Upper lobe of right lung (tissue), 1 donor: ENCODE measurements at places on chromosomes 5 and 9. TPM values are rescaled to one million over a fixed set of nuclear protein-coding genes. Genes with fewer than 3 reads are reported as not detected.

Gene ANXA6
- total RNA-seq = 143 TPM

Gene DRD1
- 0.58 TPM for total RNA-seq

Gene SLC36A2
- total RNA-seq = not detected

Gene MAMDC2
- total RNA-seq = 72.0 TPM

- H3K36me3 ChIP-seq = no peaks in the 10 kb centered on the region
- no peak for DNase-seq
- H3K4me3 ChIP-seq = no peak overlapping the region
- no peaks in the 10 kb centered on the region for H3K27me3 ChIP-seq
Observed at GRCh38 chr9:70829591-70830265, 291.7 kb downstream of the TRPM3 start.

GRCh38 chr9:82247318-82247717 lies 258.7 kb downstream of the SPATA31D1 start:
- H3K4me3 ChIP-seq = no peak overlapping the region
- no peaks in the 10 kb centered on the region for H3K36me3 ChIP-seq
- no peak for DNase-seq
- no peak overlapping the region for H3K27ac ChIP-seq

GRCh38 chr5:27473307-27474046 lies 435.1 kb upstream of the CDH9 start:
- no peaks in the 10 kb centered on the region for H3K4me1 ChIP-seq
- H3K4me3 ChIP-seq = no peak overlapping the region
- no peak overlapping the region for H3K27ac ChIP-seq

DNA sequence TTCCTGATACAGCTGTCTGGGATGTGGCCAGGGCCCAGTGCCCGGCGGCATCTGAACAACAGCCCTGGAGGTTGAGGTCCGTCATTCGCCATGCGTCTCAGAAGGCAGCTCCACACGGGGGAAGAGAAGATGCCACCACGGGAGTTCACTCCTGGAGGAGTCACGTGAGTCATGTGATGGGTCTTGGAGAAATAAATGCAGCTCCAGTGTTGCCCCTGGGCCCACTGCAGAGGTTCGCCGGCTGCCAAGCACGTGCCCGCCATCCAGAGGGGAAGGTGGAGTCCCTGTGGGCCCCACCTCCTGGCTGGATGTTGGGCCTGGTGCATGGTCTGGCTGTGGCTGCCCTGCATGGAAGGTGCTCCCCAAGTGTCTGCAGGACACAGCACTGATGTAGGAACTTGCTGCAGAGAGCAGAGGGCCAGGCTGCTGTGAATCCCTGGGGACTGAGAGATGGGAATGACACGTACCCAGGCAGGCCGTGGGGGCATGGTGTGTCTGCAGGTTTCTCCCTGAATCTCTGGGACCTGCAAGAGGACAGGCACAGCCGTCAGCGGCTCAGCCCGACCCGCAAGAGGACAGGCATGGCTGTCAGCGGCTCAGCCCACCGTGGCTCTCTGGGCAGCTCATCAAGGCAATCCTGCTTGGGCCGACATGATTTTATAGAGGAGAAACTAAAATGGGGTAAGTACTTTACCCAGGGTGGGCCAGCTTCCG lies 418.3 kb upstream of the IRX4 start:
- H3K27ac ChIP-seq = no peak overlapping the region
- no peaks in the 10 kb centered on the region for H3K4me1 ChIP-seq
- H3K4me3 ChIP-seq = no peak overlapping the region

GRCh38 chr5:52799358-52799982 lies 11.8 kb downstream of the ITGA1 start:
- H3K27me3 ChIP-seq = no peaks in the 10 kb centered on the region
- peaks cover 62% of the 10 kb centered on the region for H3K4me1 ChIP-seq
- H3K27ac ChIP-seq = peak overlapping the region; percentile 88
- peak overlapping the region; percentile 79 for H3K4me3 ChIP-seq
- H3K36me3 ChIP-seq = peaks cover 9% of the 10 kb centered on the region
- peak; percentile 68 for DNase-seq

Gene PRRX2
- total RNA-seq = 1.1 TPM

- no peaks in the 10 kb centered on the region for H3K36me3 ChIP-seq
- peak; percentile 73 for DNase-seq
- H3K4me3 ChIP-seq = no peak overlapping the region
Observed at GRCh38 chr5:98816582-98817222, 43.2 kb downstream of the RGMB start.

GRCh38 chr9:130451004-130451390 lies 6.2 kb downstream of the ASS1 start:
- no peak for DNase-seq
- H3K36me3 ChIP-seq = no peaks in the 10 kb centered on the region
- peak overlapping the region; percentile 68 for H3K27ac ChIP-seq
- no peaks in the 10 kb centered on the region for H3K27me3 ChIP-seq
- H3K4me1 ChIP-seq = peaks cover 50% of the 10 kb centered on the region
- H3K4me3 ChIP-seq = no peak overlapping the region

Gene NCBP1
- 25.4 TPM for total RNA-seq

DNA sequence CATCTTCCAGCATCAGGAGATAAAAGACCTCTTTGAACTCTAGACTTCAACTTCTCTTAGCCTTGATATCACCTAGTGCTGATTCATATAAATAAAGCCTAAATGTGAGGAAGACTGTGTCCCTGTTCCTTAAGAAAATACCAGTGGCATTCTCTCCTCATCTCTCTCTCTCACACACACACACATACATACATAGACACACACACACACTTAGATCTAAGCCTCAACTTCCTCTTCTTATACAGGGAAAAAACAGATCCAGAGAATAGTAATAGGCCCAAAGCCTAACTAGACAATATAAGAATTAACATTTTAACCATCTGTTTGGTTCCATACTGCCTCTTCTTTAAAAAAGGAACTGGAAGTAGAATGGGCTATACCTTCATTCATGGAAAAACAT lies 195.3 kb upstream of the NR4A3 start:
- no peak overlapping the region for H3K27ac ChIP-seq
- no peaks in the 10 kb centered on the region for H3K4me1 ChIP-seq
- H3K27me3 ChIP-seq = no peaks in the 10 kb centered on the region
- no peak overlapping the region for H3K4me3 ChIP-seq

DNA sequence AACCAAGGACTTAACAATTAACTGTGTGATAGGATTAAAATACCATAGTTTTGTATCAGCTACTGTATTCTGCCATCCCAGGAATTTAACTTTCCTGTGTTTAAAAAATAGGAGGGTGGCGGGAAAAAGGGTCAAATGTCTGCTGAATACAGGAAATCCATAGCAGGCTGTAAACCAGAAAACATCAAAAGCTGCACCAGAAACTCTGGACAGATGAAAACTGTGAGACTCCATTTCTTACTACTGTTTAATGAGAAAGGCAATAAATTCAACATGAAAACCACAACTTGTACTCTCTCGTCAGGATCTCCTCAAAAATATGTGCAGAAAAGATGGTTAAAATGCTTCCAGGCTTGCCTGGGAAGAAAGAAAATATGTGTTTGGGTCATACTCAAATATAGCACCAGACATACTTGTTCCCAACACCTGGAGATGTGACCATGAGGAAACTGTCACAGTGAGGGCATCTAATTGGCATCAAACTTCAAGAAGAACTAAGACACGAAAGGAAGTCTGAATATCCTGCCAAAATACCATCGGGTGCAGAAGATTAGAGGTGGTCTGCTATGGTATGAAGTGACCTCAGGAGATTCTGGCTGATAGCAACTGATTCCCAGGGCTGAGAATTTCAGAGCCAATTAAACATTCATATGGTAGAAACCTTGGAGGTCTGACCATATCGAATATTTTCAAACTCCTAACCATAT lies 164.7 kb upstream of the TARS1 start:
- H3K4me1 ChIP-seq = no peaks in the 10 kb centered on the region
- DNase-seq = no peak
- no peaks in the 10 kb centered on the region for H3K27me3 ChIP-seq
- H3K4me3 ChIP-seq = no peak overlapping the region
- no peaks in the 10 kb centered on the region for H3K36me3 ChIP-seq
- no peak overlapping the region for H3K27ac ChIP-seq

Gene SLC6A7
- not detected for total RNA-seq

Gene CYLC2
- not detected for total RNA-seq

DNA sequence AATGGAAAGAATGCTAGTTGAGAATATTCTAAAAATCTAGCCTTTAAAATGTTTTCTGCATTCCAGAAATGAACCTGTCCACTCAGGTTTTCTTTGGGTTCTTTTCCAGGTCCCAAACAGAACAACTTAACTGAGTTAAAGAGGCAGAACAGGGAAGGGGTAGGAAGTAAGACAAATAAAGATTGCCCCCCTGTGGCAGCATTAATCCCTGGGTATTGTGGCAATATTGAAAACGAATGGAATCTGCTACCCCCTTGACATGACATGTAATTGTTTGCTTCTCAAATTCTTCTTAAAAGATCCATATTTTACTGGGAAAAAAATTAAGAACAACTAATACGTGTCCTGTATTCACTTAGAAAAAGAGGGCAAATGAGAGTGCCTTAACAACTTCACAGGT lies 9.3 kb upstream of the RBM22 start:
- no peak overlapping the region for H3K4me3 ChIP-seq
- peaks cover 81% of the 10 kb centered on the region for H3K36me3 ChIP-seq
- H3K27me3 ChIP-seq = no peaks in the 10 kb centered on the region
- no peak for DNase-seq
- no peaks in the 10 kb centered on the region for H3K4me1 ChIP-seq

DNA sequence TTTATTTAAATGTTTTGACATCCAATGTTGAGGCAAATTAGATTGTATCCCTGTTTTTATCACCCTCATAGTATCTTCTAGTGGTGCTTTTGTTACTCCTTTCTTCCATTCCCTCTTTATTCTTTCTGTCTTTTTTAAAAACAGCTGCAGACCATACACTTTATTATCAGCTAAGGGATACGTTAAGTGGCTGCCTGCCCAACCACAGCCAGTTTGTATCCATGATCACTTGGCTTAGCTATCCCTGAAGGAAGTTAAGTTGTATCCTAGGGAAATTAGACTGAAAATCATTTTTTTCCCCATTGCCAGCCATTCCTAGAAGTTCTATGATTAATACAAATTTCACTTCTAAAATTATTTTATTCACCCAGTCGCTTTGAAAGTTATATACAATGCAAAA lies 1032.7 kb downstream of the NR2F1-AS1 start:
- H3K27me3 ChIP-seq = no peaks in the 10 kb centered on the region
- no peak overlapping the region for H3K4me3 ChIP-seq
- no peak for DNase-seq
- H3K36me3 ChIP-seq = no peaks in the 10 kb centered on the region

- no peak for DNase-seq
- H3K4me1 ChIP-seq = no peaks in the 10 kb centered on the region
- H3K36me3 ChIP-seq = no peaks in the 10 kb centered on the region
- H3K27ac ChIP-seq = no peak overlapping the region
- no peak overlapping the region for H3K4me3 ChIP-seq
- H3K27me3 ChIP-seq = no peaks in the 10 kb centered on the region
Observed at GRCh38 chr9:20528253-20528652, 94.0 kb downstream of the MLLT3 start.

Gene FYB1
- total RNA-seq = 45.0 TPM

- no peaks in the 10 kb centered on the region for H3K4me1 ChIP-seq
- H3K27ac ChIP-seq = no peak overlapping the region
- no peaks in the 10 kb centered on the region for H3K36me3 ChIP-seq
- no peaks in the 10 kb centered on the region for H3K27me3 ChIP-seq
- DNase-seq = no peak
- no peak overlapping the region for H3K4me3 ChIP-seq
Observed at GRCh38 chr9:8337834-8338766, 538.5 kb upstream of the DMAC1 start.

Gene PHF24
- total RNA-seq = 0.23 TPM

DNA sequence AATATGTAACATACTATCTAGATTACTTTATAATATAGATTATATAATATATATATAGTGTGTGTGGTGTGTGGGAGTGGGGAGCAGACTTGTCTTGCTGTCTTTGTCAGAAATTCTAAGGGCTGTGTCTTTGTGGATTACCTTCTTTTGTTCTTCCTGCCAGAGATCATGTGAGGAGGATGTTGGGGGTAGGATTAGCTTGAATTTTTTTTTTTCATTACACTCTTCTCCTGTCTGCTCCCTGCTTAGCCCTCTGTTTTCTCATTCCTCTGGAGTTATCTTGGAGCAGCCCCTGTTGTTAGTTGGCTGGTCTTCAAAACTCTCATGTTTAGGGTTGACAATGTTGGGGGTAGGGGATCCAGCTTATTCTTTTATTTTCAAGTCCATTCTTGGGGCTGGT lies 21.0 kb upstream of the C9orf40 start:
- no peak for DNase-seq
- H3K4me3 ChIP-seq = no peak overlapping the region
- no peak overlapping the region for H3K27ac ChIP-seq
- H3K36me3 ChIP-seq = no peaks in the 10 kb centered on the region
- no peaks in the 10 kb centered on the region for H3K27me3 ChIP-seq

Gene MTAP
- 40.6 TPM for total RNA-seq

- no peak for DNase-seq
- H3K36me3 ChIP-seq = no peaks in the 10 kb centered on the region
- H3K27me3 ChIP-seq = no peaks in the 10 kb centered on the region
- no peak overlapping the region for H3K27ac ChIP-seq
Observed at GRCh38 chr9:108727580-108728111, 128.1 kb downstream of the ACTL7B start.

DNA sequence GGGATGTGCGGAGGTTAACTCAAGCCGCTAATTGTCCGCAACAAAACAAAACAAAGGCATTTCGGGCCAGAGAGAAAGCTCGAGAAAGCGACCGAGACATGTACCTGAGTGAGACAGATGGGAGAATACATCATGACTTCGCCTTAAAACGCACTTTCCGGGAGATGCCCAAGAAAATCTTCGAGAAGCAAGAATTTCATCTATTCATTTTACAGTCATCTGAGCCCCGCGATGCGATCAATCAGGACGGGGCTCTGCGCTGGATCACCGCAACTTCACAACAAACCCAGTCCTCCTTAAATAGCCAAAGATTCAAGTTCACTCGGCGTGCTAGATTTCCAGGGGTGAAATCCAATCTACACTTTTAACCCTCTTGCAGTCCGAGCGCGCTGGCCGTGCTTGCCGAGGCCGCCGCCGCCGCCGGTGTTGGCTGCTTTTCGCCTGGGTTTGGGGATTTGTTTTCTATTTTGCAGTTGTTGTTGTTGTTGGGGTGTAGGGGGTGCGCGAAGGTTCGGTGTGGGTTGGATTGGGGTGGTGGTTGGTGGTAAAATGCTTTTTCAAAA lies 482 bp downstream of the NFIB start:
- peak overlapping the region; percentile 73 for H3K4me3 ChIP-seq
- no peaks in the 10 kb centered on the region for H3K36me3 ChIP-seq
- H3K27me3 ChIP-seq = no peaks in the 10 kb centered on the region
- peak; percentile 71 for DNase-seq
- H3K27ac ChIP-seq = peak overlapping the region; percentile 95

Gene TERT
- not detected for total RNA-seq

GRCh38 chr9:108386032-108386431 lies 469.8 kb downstream of the ACTL7B start:
- H3K27me3 ChIP-seq = no peaks in the 10 kb centered on the region
- H3K27ac ChIP-seq = no peak overlapping the region
- no peak overlapping the region for H3K4me3 ChIP-seq
- DNase-seq = no peak

- H3K27ac ChIP-seq = no peak overlapping the region
- H3K4me3 ChIP-seq = no peak overlapping the region
- DNase-seq = no peak
- H3K27me3 ChIP-seq = no peaks in the 10 kb centered on the region
- H3K36me3 ChIP-seq = no peaks in the 10 kb centered on the region
Observed at GRCh38 chr5:60379907-60380306, 320.1 kb downstream of the DEPDC1B start.
